Stimulated activated CD4-positive, alpha-beta T cell treated with anti-CD3 and anti-CD28 coated beads, Interleukin-2, amount 100 ng/mL, for 24 hours (primary cell): ENCODE measurements at places on chromosomes 6 and 20.

- DNase-seq: no peak
Measured at GRCh38 chr6:165968408-165968807, 199.2 kb downstream of the TBXT start.

DNA sequence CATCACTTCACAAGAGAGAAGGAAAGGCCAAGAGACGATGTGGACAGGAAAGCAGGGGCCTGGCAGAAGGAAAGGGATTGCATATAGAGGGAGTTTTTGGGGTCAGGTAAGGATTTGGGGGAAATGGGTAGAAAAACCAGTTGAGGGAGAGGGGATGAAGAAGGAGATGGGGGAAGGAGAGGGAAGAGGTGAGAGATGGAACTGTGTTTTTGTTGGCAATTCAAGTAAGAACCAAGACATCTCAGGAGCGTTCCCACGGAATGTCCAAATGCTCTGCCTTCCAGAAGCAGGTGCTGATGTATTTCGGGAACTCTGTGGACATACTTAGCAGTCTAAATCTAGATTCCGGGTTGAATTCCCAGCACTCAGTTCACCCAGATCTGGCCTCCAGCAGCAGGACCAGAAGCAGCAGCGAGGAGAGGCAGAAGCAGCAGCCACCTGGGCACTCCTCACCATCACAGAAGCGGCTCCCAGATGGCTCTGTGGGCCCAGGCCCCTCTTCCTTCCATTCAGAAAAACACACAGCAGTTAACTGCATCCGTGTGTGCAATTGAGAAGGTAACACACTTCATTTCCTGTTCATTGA, 88.8 kb downstream of the DZANK1 start:
- no peak for DNase-seq

DNA sequence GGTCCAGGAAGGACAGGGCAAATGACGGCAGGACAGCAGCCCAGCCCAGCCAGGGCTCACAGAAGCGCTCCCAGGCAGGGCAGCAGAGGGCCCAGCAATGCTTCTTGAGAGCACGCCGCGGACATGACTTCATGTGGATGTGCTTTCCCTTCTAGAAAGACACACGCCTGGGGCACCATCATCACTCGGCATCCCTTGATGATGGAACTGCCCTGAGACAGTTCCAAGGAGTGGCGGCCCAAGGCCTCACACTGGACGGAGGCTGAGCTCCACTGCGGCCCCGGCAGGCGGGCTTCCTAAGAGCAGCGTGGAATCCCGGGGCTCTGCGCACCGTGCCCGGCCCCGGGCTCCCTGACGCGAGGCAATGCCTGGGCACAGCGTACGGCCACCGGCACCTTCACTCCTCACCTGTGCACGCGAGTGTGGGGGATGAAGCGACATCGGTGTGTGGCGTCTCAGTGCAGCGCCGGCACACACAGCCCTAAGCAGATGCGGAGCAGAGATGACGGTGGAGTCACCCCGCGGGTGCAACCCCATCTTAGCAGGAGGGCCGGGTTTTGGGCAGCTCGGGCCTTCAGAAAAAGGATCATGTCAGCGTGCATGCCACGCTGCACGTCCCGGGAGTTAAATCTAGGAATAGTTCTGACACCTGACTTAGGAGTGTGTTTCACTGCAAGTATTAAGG, 86.6 kb downstream of the THBS2 start:
- no peak for DNase-seq

- no peak for DNase-seq
Measured at GRCh38 chr20:59972037-59972801, 14.0 kb downstream of the CDH26 start.

DNA sequence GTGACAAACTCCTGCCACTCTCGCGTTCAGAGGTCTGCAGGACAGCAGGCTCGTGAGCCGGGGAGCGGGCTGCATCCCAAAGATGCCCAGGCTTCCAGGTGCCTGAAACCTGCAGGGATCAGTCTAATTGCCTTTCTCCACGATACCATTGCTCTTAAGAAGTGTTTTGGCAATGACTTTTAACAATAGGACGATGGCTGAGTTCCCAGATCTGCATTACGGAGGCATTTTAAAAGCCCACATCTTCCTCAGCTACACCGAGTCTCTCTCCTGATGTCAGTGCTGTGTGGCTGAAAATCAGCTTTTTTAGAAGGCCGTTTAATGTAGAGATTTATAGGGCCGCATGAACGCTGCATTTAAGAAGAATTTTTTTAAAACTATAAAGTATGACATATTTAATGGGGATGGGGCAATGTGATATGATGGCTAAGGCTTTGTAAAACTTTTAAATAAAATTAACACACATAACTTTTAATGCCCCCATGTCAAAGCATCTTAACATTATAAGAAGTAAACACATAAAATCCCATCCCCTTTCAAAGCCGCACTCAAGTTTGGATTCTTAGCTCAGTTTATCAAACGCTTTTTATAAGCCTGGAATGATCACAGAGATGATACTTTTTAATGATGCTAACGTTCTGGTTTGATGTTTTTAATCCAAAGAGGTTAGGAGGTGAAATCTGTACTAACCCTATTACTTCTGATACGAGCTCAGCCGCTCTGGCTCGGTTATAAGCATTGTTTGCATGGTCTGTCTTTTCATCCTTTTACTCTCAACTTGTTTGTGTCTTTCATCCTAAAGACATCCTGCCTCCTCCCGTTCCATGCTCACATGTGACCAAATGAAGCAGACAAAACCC, 386.0 kb downstream of the SMOC2 start:
- no peak for DNase-seq

DNA sequence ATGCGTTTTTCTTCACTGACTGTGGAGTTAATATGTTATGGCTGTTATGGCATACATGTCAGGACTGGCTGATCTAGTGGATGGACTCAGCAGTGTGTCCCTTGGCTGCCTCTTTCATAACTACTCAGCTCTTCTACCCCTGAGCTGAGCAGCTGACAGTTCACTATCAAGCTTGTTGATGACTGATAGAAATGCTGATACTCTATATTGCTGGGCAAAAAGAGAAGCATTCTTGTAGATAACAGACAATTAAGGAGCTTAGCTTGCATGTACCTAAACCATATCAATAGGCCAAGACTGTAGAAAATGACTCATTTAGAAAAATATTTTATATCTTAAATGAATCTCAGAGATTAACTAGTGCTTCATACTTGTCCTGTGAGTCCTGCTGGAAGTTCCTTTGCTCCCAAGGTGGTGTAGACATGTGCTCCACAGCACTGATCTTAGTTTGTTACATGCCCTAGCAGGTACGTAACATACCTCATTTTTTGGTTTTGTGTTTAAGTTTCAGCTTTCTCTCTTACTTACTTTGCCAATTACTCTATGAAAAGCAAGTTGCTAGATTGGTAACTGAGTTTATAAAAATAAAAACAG, 236.9 kb downstream of the GMDS start:
- DNase-seq: no peak

GRCh38 chr6:66032626-66033025, 325.6 kb upstream of the EYS start:
- DNase-seq: no peak

DNA sequence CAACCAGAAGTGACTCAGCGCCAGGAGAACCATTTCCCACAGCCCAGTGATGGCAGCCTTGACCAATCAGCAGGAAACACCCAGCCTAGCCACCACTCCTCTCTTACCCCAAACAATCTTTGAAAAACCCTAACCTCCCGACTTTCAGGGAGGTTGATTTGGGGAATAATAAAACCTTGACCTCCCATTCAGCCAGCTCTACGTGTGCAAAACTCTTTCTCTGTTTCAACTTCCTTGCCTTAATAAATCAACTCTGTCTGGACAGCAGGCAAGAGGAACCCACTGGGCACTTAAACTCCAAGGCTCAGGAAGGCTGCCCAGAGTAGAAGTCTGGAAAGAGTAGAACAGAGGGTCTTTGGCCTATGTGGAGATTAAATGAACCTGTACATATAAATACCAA, 35.0 kb downstream of the SERPINB1 start:
- DNase-seq: no peak
